ENCODE measurements at places on chromosomes 5 and 9. TPM values are rescaled to one million over a fixed set of nuclear protein-coding genes. Genes with fewer than 3 reads are reported as not detected.

DNA sequence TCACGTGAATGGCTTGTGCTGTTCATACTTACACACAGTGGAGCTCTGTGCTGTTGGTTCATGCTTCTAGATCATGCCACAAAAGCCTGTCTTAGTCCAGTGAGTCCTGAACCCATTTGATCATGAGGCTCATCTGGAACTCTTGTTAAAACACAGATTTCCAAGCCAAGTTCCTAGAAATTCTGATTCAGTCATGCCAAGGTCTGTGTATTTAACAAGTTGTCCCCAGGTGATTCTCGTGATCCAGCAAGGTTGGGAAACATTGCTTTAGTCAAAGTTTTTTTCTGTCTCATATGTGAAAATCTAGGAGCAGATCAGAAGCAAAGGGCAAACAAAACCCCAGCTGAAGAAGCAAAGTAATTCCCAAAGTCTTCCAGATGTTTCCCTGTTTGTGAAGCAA, 112.5 kb upstream of the GAS1 start:
- no peak for DNase-seq

TXNDC8 gene
- total RNA-seq, result not detected

BHMT gene
- 3.4 TPM for total RNA-seq

- DNase-seq, result no peak
Measured at GRCh38 chr5:87210743-87211142, 56.9 kb upstream of the RASA1 start.

FRMPD1 gene
- total RNA-seq, result not detected

DNA sequence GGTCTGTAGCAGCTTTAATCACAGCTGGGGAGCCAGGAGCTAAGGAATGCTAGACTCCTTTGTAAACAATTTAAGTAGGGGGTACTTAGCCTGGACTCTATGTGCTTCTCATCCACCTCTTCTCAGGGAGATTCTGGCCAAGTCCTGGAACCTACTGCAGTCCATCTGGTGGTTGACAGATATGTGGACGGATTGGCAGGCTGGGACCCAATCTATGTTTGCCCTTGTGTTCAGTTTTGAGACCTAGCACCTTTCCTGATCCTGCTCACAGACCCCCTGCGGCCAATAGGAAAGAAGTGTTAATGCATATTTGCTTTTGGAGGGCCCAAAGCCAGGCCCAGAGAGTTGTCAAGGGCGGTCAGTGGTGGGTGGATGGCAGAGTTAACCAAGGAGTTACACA, 6.4 kb downstream of the SLC22A5 start:
- DNase-seq, result no peak
